NCI-H1105 (cell line): ENCODE measurements at places on chromosomes 11 and 22.

GRCh38 chr11:79366218-79366617 is 74.6 kb downstream of the TENM4 start:
- DNase-seq, result no peak

DNA sequence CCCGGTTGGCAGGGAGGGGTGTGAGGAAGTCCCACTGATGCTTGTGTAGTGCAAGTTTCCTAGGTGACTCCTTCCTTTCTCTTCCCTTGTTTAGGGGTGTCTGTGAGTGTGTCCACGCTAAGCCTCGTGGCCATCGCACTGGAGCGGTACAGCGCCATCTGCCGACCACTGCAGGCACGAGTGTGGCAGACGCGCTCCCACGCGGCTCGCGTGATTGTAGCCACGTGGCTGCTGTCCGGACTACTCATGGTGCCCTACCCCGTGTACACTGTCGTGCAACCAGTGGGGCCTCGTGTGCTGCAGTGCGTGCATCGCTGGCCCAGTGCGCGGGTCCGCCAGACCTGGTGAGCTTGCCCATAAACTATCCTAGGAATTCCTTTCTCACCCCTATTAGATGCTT is 10.4 kb downstream of the CCKBR start:
- no peak for DNase-seq

- no peak for DNase-seq
Measured at GRCh38 chr11:17518366-17518765, 25.9 kb downstream of the USH1C start.

GRCh38 chr11:79198898-79199250 is 242.0 kb downstream of the TENM4 start:
- DNase-seq, result no peak

GRCh38 chr11:69359735-69360480 is 66.0 kb downstream of the MYEOV start:
- DNase-seq, result no peak

DNA sequence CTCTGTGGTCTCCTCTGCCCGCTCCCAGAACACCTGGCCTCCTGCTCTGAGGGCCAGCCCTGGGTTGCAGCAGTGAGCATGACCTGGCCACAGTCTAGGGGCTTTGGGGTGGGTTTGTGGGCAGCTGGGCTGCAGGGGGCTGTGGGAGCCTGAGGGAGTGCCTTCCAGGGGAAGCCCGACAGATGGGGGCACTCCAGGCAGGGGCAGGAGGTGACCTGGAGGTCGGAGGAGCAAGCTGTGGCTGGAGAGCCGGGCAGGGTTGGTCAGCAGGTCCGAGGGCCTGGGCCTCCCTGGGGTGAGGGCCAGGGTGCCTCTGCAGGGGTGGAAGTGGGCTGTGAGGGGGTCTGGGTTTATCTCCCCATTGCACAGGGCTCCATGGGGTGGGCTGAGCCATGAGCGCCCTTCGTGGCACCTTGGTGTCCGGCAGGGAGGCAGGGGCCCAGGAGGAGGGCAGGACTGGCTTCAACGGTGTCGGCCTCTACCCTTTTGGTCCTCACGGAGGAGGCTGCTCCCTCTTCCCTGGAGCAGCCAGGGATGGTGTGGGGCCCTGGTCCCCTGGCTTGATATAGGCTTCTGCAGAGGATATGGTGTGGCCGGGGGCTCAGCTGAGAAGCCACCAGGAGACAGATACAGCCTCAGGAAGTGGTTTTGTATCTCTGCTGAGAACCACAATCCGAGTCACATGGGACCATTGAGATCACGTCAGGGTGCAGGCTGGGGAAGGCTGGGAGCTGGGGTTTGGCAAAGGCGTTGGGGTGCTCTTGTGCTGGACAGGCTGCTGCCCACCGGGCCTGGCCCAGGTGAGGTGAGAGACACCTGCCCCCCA is 22.3 kb downstream of the KCNQ1 start:
- no peak for DNase-seq

- no peak for DNase-seq
Measured at GRCh38 chr11:76094740-76095139, 111.6 kb downstream of the WNT11 start.

- no peak for DNase-seq
Measured at GRCh38 chr11:76025068-76025467, 181.2 kb downstream of the WNT11 start.

- no peak for DNase-seq
Measured at GRCh38 chr11:46741600-46742484, 22.8 kb downstream of the F2 start.

GRCh38 chr22:17797721-17798559 is 23.7 kb upstream of the BID start:
- DNase-seq, result no peak

DNA sequence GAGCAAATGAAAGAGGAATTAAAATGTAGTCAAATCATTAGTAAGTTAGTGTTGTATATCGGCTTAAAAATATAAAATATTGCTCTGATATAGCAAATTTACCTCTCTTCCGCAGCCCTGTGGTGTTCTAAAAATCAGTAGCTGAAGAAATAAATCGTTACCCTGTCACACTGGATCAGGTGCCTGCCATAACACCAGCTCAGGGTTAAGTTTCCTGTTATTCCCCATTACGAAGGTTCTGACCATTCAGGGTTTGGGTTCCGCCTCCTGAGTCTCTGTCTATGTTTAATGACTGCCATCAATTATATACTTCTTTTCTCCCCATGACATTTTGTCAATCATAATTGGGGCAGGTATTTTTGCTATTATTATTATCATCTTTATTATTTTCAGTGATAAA is 658.5 kb downstream of the OPCML start:
- no peak for DNase-seq

DNA sequence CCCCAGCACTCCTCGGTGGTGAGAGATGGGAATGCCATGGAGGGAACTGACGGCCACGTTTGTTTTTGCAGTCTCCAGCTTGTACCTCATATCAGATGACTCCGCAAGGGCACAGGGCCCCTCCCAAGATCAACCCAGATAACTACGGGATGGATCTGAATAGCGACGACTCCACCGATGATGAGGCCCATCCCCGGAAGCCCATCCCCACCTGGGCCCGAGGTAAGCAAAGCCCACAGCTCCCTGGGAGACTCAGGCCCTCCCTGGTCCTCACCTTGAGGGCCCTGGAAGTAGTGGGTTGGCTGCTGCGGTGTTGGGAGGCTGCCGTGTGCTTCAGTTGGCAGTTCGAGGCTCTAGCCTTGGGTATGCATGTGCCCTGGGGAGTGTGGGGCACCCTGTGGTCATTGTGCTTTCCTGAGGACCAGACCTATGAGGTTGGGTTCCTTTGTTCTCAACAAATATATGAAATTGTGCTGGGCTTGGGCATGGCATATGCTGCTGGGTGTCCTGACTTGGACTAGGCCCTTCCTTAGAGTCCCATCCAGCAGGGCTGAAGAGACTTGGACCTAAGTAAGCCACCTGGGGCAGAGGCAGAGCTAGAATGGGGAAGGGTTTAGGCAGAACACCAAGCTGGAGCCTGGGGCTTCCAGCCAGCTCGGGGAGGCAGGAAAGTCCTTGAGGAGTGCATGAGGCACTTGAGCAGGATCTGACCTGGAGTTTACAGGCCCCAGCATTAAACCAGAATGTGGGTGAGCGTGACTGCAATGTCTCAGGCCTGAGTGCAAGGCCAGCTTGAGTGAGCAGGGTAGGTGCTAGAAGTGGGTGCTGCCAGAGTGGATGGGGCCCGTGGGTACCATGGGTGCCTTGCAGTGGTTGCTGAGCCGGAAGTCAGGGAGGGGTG is 26.4 kb downstream of the INCENP start:
- no peak for DNase-seq
